Right renal cortex interstitium (tissue), 3 donors: ENCODE measurements at places on chromosomes 3 and 15. TPM values are rescaled to one million over a fixed set of nuclear protein-coding genes. Genes with fewer than 3 reads are reported as not detected.

The LMAN1L gene
- polyA plus RNA-seq = not detected

The GABPB1 gene
- 34.9 TPM for polyA plus RNA-seq

The ZNF80 gene
- 0.06 TPM for polyA plus RNA-seq

- DNase-seq = no peak
Measured at GRCh38 chr15:67564021-67564967, 21.8 kb downstream of the MAP2K5 start.

DNA sequence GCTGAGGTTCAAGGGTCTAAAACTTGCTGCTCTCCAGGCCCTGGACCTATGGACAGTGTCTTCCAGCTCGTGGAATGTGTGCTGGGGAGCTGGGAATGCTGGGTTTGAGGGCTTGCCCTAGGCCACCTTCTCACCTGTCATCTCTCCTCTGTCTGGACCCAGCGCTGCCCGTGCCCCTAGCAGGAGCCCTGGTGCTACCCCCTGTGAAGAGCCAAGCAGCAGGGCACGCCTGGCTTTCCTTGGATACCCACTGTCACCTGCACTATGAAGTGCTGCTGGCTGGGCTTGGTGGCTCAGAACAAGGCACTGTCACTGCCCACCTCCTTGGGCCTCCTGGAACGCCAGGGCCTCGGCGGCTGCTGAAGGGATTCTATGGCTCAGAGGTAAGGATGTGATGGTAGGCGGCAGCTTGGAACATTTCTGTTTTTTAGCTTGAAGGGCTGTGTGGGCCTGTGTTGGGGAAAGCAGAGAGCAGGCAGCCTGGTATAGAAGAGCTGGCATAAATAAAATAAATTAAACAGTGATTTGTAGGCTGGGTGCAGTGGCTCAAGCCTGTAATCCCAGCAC is 5.1 kb downstream of the CHRD start:
- DNase-seq = no peak

DNA sequence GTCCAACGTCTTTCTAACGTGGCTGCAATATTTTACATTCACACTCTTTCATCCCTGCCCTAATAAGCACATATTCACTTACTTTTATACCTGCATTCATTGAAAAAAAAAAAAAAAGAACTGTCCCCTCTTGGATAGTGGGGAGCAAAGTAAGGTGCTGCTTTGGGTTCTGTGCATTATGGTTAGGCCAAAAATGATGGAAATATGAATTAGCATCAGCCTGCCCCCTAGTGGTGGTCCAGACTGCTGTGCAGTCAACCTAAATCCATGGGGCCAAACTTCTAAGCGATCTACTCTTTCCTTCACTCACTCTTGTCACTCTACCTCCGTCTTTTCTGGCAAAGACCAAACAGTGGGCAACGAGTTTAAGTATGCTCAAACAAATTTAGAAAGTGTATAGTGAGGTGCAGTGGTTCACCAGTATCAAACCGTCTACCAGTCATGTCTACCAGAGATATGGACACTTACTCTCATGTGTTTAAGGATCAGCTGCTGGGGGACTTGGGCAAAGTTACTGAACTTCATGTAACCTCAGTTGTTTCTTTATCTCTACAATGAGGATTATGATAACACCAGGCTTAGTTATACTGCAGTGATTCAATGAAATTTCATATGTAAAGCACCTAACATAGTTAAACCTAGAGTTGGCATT is 61.5 kb upstream of the GRM7 start:
- no peak for DNase-seq

- no peak for DNase-seq
Measured at GRCh38 chr15:40146037-40146436, 14.8 kb upstream of the BUB1B start.

DNA sequence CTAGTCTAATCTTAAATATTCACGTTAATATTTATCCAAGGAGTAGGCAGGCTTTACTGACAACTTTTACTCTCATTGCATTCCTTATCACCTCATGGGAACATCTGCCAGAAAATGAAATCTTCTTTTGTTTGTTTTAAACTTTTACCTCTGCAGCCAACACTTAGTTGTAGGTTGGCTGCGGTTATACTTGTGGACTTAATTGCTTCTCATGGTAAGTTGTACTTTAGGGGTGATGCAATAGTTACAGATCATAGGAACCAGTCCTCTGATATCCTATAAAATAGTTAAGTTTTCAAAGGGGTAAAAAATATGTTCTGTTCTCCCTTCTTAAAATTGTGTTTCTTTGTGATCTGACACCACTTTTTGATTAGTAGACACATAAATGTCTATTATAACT is 321.9 kb downstream of the ZPLD1 start:
- DNase-seq = no peak
